ENCODE measurements at places on chromosomes 3 and 15.

GRCh38 chr3:86937306-86937791, 53.6 kb downstream of the VGLL3 start:
- no peak for DNase-seq

GRCh38 chr3:29764041-29764440, 483.2 kb downstream of the RBMS3 start:
- DNase-seq: no peak

GRCh38 chr3:183532620-183533411, 22.7 kb downstream of the KLHL6 start:
- DNase-seq: no peak

GRCh38 chr15:31402511-31403056, 75.9 kb downstream of the KLF13 start:
- no peak for DNase-seq

- DNase-seq: no peak
Observed at GRCh38 chr3:38489766-38490165, 6.4 kb upstream of the EXOG start.

DNA sequence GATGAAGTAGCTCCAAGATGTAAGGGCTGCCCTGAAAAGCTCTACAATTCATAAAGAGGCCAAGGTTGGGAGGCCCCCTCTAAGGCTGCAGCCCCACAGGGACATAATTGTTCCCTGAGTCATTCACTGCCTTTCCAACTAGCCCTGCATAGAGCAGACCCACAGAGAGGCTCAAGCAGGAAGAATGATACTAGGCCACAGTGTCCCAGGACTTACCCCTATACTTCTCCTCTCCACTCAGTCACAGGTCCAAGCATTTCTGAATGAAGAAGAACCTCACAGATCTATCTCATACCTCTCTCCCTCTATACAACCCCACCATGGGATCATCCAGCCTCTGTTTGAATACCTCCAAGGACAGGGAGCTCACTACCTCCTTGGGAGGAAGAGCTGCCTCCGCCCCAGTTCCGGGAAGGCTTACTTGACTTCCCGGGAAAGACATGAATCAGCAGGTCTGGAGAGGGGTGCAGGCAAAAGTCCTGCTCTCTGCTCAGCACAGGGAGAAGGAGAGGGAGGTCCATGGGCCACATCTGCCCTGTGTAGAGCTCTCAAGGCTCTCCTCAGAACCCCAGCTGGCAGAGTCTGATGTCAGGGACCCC, 6.9 kb upstream of the SKIC8 start:
- no peak for DNase-seq

DNA sequence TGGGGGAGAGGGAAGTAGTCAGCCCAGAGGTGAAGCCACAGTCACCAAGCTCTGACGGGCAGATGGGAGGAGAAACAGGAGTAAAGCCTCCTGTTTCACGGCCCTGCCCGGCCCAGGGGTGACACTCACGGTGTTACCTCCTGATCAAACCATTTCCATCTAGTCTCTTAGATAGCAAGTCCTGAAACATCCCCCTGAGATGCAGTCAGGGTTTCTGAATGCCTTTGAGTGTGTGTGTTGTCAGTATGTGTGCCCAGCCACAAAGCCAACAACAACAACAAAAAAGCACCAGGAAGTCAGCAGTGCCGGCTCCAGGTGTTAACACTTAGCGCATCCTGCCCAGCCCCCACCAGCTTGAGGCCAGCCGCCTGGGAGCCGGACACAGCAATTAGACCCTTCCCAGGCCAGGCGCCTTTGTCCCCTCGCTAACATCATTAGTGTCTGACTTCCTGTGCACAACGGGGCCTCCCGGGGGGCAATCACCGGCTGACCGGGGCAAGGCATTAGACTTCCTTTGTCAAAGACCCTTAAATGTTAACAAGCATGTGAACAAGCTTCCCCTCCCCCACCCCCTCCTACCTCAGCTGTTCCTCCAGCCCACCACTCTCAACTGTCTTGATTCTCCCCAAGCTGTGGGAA, 34.5 kb downstream of the IL17RD start:
- DNase-seq: no peak

DNA sequence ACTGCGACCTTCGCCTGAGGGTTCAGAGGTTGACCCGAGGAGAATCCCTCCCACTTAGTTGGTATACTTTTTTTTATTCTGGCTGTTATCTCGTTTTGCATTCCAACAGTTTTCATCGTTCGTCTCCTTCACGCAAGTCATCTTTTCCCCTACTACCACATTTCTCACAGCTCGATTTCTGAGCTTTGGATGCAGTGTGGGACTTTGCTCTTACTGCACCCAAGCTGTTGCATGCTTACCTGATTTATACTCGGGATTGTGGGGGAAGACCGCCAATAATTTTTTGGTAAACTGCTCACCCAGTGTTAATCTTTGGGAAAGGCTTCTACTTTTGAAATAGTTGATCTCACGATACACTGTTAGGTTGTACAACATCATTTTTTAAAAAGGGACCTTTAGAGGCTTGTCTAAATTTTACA, 702 bp downstream of the TBC1D23 start:
- DNase-seq: no peak

GRCh38 chr15:59933607-59934006, 70.5 kb upstream of the FOXB1 start:
- no peak for DNase-seq

DNA sequence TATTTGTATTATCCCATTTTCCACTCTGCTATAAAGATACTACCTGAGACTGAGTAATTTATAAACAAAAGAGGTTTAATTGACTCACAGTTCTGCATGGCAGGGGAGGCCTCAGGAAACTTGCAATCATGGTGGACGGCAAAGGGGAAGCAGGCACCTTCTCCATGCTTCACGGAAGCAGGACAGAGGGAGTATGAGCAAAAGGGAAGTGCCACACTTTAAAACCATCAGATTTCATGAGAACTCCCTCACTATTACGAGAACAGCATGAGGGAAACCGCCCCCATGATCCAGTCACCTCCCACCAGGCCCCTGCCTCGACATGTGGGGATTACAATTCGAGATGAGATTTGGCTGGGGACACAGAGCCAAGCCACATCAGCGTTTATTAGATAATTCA, 172.8 kb downstream of the NR2F2 start:
- DNase-seq: no peak

GRCh38 chr3:149421764-149422163, 44.3 kb upstream of the TM4SF1 start:
- DNase-seq: no peak

DNA sequence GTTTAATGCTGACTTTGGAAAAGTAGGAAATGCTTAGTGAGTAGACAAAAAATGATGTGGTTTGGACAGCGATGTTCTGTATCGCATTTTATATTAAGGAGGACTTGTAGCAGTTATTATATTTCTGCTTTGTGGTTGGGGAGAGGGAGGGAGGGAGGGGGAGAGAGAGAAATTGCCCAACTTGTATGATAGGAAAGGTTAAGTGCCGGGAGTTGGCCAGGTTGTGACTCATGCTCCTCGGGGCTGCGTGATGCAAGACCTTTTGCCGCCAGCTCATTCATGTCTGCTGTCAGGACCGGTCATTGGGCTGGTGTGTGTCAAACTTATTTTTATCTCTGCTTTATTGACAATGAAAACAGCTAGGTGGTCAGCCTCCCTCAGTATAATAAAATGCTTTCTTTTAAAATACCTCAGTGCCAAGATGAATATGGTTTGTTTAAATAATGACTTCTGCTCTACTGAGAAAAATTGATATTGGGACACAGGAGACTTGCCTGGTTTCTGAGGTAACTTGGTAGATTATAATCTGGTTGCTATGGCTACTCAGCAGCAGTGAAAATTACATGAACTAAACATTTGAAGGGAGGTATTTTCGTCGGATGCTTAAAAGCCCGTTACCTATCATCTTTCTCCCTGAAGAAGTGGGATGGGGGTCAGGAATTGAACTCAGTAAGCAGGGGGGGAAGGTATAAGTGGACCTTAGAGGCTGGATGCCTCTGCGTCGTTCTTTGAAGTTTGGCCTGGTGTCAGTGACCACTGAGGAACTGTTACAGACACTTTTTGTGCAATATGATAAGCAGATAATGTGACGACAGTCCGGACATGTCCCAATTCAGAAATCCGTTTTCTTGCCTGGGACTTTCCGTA, 90.7 kb downstream of the FNDC3B start:
- peak; percentile 87 for DNase-seq

GRCh38 chr3:41933154-41933676, 28.7 kb downstream of the ULK4 start:
- no peak for DNase-seq

- no peak for DNase-seq
Observed at GRCh38 chr3:19816631-19817030, 117.4 kb downstream of the EFHB start.

DNA sequence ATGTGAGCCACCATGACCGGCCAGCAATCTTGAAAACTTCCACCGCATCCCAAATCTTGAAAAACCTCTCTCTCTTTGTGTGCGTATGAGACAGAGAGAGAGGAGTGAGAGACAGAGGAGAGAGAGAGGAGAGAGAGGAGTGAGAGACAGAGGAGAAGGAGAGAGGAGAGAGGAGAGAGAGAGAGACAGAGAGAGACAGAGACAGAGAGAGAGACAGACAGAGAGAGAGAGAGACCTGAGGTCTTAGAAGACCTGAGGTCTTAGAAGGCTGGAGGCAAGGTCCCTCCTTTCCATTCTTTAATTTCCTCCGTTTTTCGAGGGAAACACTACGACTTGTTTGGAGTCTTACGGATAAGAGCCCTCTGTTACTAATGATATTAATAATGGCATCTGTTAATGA, 39.5 kb downstream of the TMEM40 start:
- DNase-seq: no peak

DNA sequence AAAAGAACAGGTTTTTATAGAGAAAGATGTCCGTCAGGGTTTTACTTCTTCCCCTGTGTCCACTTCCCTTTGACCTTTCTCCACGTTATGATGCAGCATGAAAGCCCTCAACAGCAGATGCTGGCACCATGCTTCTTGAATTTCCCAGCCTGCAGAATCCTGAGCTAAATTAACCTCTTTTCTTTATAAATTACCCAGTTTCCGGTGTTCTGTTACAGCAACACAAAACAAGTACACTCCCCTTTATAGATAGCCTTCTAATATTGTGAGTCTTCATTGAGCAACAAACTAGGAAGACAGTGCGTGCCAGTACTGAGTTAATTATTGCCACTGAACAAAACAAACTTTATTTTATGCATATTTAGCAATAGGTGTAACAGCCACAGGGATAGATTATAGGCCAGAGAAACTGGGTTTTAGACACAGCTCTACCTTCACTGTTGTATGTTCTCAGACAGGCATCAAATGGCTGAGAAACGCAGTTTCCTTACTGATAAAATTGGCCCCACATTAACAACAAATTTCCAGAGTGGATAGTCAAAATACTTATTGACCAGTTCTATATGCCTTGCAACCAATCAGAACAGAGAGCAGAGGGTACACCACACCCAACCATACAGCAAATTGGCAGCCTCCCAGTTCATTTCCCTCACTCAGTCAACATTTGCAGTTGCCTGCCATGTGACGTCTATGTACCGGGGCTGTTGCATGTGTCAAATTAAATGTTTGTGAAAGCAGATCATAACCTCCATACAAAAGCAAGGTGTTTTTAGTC, 14.4 kb upstream of the TBL1XR1 start:
- DNase-seq: no peak
